Panc1 (cell line): ENCODE measurements at places on chromosomes 4 and X. TPM values are rescaled to one million over a fixed set of nuclear protein-coding genes. Genes with fewer than 3 reads are reported as not detected.

USP27X gene
- total RNA-seq, result 3.1 TPM

PRKG2 gene
- 0.59 TPM for total RNA-seq

PDZD4 gene
- total RNA-seq, result 37.2 TPM

PABPC1L2A gene
- not detected for total RNA-seq

DNA sequence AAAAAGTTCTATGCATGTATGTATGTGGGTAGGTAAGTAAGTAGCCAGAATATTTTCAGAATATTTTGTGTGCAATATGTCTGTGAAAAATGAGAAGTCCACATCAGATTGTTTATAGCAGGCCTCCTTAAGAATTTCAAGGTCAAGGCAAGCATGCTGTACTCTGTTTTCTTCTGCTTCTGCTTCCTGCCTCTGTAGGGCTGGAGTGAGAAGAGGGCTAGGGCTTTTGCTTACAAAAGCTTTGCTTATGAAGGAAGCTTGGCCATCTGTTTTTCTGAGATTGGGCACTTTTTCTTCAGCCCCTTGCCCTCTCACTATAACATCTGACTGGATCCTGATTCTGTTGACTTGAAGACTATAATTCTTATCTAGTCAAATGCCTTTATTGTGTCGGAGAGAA, 150.4 kb downstream of the EMCN start:
- DNase-seq, result no peak

GRCh38 chr4:65599340-65599739, 70.9 kb downstream of the EPHA5 start:
- DNase-seq, result no peak

DNA sequence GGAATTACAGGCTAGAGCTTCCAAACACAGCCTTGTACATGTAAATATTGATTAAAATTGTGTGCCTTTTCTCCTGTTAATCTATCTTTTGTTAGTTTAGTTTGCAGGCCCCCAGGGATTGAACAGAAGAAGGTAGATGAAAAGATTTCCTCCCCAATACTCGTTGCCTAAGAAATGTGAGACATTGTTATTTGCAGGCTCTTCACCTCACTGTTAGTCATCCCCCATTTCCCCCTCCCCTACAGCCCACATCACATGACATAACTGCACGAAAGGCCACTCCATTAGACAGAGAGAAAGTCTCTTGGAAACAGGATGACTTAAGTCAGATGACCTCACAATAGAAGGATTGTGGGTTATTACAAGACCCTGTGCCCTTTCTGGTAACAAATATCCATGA, 13.3 kb upstream of the MID1 start:
- peak; percentile 65 for DNase-seq

- no peak for DNase-seq
Observed at GRCh38 chrX:153974003-153974725, 1.6 kb downstream of the TMEM187 start.
